GM10248 (cell line): ENCODE measurements at places on chromosomes 6 and 20.
A peak's percentile ranks its signal among the peaks of the same experiment; 100 is the strongest.

- no peak for DNase-seq
Measured at GRCh38 chr6:42255050-42255449, 37.4 kb upstream of the MRPS10 start.

DNA sequence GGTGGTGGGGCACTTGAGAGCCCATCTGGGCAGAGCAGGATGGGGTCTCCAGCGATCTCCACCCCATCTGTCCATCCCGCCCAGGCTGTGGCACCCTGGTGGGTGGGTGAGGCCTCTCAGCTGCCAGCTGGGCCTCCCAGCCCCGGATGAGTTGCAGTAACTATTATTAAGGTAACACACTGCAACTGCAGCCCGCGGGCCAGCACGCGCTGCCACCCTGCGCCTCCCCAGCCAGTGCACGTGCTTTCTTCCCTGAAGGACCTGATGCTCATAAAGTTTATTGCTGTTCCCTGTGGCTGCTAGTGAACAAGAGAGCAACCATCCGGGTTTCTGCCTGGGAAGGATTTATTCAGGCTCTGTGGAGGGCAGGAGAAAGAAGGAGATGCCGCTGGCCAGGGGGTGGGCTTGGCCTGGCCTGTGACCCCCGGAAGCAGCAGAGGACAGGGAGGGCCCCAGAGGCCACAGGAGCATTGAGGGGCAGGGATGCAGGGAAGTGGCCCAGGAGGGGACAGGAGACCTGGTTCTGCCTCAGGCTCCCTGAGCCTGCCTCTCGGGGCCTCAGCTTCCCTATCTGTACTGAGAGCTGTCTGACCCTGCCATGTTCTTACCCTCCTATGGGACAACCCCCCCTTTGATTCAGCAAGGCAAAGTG, 1.7 kb downstream of the IP6K3 start:
- no peak for DNase-seq

DNA sequence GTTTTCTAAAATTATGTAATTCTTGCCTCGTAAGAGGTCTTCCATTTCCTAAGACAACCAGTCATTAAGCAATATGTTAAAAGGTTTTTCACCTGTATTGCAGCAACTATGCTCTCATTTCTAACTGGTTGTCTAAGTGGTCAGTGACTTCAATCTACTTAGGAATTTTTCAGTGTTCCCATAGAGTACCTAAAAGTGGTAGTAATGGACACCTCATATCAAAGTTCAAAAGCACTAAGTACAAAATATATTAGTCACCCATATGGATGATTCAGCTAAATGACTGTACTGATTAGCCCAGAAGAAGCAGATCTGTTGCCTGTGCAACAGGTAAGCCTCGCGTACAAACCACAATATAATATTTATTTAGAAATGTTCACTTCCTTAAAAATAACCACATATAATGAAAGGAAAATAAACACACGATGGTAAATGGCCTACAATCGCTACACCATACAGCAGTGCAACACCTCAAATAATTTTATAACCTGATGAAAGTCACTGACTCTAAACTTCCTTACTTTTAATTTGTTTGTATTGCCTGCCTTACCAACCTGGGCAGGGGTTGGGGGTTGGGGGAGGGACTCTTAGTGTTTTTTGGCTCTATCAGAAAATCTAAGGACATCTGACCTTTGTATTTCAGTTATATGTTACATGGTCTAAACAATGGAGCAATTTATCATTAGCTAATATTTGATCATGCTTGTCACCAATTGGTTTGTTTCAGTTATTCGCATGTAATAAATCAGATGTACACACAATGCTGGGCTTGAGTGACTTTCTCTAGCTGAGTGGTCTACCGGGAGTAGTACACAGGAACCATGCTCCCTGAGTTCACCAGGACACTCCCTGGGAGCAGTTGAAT, 105.9 kb downstream of the HIVEP2 start:
- no peak for DNase-seq

DNA sequence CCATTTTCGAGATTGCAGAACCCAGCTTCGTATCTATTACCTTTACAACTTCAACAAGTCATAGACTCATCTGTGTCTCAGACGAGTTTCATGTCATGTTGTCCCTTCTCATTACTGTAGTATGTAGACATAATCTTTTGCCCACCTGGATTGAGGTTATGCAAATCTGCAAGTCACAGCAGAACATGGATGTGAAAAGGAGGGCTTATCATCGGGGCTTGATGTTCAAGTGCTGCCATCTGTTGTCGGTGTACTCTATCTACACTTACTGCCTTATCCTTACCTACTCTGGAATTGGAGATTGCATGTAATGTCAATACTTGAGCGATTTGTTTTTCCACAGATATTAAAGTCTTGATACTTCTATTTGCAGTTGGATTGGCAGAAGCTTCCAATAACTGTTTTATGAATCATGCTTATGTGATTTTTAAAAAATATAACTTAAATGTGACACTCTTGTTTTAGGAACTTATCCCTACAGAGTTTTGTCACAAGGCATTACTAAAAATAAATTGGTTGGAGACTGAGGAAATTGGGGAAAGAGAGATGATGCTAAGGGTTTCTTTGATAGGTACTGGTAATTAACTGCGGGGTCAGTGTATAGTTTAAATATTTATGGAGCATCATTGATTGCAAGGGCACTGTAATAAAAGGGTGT, 3.0 kb upstream of the GOPC start:
- DNase-seq, result peak; percentile 60

DNA sequence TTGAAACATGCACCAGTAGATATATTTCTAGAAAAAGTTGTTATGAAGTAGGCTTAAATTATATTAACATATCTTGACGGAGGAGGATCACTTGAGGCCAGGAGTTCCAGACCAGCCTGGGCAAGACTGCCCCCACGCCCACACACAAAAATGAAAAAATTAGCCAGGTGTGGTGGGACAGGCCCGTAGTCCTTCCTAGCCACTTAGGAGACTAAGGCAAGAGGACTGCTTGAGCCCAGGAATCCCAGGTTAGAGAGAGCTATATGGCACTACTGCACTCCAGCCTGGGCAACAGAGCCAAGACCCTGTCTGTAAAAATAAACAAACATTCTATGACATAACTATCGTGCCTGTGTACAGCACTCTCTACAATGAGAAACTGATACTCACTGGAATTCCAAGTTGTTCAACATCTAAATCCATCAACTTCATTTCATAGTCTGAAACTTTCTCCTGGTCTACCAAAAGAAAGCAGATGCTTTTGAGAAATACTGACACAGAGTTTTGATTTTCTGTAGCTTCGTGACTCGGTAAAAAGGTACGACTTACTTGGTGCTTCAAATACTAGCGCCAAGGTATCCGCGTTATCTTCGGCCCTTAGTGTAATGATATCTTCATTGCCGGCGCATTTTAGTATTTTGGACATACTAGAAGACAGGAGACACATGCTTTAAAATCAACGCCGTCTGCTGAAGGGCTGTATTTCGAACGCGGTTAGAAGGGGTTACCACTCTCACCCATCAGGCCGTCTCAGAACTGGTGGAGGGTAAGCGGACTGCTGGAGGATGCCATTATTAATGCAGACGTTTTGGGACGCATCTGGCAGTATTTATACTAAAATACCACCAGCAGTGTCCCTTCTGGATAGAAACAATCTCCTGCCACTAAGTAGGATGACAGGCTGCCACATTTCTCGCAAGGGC, 1.3 kb downstream of the PCNA start:
- DNase-seq, result no peak

DNA sequence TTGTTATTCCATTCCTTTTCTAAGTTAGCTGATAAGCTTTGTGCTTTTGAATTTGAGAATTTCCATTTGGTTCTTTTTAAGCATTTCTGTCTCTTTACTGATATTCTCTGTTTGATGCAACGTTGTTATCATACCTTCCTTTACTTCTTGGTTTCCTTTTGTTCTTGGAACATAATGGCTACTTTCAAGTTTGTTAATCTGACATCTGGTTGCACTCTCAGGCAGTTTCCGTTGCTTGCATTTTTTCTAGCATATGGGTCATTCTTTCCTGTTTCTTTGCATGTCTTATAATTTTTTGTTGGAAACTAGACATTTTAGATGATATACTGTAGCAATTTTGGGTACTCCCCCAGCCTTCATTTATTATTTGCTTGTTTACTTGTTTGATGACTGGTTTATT, 12.5 kb downstream of the CDC5L start:
- DNase-seq, result no peak

GRCh38 chr20:23449421-23449820, 3.3 kb downstream of the CST11 start:
- no peak for DNase-seq

DNA sequence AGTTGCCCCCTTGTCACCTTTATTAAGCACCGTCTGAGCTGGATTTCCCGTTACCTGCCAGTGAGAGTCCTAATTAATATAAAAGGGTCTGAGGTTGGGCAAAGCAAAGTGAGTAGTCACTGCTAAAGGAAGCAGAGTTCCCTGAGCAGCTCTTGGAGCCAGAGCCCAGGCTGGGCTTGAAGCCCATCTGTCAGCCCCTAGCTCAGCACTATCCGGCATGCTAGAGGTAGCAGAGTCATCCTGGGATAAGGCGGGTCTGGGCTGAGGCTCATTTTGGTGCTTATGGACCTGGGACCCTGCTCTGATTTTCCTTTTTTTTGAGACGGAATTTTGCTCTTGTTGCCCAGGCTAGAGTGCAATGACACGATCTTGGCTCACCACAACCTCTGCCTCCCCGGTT, 46.2 kb downstream of the ADNP start:
- no peak for DNase-seq
